Left forelimb (tissue), 1 donor: ENCODE measurements at places on chromosomes 12 and 14.

DNA sequence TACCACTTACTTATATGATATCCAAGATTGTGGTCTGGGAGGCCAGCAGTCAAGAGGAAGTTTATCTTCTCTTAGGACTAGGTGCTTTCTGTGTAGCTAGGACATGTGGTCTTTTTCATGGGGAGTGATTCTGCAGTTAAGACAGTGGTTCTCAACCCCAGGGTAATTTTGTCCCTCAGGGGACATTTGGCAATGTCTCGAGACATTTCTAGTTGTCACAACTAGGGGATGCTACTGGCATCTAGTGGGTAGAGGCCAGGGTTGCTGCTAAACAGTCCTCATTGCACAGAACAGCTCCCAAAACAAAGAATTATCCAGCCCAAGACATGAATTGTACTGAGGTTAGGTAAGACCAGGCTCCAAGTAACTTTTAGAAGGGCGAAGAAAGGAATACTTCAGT lies 20.0 kb downstream of the AMDHD1 start:
- DNase-seq = no peak

DNA sequence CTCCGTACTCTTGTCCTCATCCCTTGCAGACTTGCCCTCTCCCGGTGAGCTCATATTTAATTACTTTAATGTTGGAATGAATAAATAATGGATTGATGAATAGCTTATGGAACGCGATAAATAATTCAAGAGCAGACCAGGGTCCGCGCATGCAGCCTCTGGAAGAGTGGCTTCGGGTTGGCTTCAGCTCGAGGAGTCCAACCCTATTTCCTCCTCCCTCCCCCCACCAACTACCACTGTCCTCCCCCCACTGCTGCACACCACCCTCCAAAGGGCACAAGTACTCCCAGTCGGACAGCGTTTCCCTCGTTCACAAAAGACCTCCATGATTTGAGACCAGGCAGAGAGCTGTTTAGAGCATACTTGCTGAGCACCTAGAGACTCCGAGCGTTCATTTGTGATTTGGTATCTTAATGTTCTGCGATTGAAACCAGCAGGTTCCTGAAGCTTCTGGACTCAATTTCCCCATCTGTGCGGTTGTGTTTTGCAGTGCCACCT lies 647 bp upstream of the SIX1 start:
- no peak for DNase-seq

DNA sequence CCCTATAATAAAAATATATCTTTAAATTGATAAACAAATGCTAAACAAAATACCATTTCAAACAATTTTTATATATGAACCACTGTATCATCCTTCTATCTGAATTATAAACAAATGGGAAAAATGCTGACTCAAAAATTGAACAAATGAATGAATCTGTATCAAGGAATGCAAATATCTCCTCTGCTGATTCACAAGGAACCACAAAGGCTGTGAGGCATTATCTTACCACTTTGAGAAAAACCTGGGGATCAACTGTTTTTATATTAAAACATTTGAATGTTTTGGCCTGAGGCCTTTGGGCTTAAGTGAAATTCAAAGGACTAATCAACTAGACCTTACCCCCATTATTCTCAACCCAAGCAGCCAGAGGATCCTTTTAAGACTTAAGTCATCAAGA lies 86.3 kb downstream of the EML5 start:
- no peak for DNase-seq

DNA sequence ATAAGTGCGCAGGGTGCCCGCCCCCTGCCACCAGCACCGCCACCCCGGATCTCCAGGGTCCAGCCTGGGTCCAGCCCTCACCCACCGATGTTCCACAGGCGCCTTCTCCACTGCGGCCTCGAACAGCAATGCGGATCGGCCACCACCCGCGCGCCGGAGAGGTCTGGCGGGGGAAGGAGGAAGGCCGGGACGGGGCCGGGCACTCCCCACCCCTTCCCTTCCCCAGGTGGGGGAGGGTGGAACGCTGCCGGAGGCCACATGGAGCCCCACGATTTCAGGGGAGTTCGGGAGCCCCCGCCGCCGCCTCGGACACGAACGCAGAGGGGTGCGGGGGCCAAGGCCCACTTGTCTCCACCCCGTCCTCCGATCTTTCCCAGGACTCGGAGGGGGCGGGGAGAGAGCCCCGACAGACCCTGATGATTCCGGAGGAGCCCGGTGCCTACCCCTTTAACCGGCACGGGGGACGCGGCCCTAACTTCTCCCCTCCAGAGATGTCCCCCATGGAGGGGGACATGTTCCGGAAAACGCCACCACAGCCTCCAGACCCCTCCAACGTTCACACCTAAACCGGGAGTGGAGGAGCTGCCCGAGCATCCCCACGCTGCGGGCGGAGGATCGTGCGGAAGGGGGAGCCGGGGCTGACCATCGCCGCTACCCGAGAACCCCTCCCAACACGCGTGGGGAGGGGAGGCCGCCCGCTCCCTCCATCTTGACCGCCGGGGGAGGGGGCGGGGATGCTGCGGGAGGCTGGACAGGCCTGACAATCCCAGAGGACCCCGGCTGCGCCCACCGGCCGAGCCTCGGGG lies 1.1 kb downstream of the ATXN2 start:
- DNase-seq = peak; percentile 84
